ENCODE measurements at places on chromosomes 13 and 19.

DNA sequence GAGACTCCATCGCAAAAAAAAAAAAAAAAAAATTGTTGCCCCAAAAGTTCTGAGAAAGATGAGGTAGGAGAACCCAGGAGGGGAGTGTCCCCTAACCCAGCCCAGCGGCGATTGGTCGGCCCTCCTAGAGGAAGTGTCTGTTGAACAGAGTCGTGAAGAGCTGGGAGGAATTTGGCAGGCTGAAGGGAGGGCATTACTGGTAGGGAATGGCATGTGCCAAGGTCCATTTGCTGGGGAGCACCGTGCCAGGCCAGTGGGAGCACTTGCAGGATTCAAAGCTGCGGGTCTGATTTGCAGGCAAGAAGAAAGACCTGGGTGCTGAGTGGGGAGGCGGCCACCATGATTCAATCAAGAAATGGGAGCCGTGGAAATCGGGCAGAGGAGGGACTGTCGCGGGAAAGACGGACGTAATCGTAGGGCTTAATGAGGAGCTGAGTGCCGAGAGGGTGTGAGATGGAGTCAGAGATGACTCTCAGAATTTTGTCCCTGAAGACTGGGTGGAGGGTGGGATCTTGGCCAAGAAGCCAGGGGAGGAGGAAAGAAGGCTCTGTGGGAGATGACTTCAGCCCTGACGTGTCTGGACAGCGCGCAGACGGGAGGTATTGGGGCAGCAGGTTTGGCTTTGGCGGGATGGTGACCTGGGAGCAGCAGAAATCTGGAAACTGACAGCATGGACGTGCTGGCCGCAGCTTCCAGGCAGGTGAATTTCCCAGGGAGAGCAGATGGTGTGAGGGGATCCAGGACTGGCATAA lies 15.4 kb downstream of the CERS4 start:
- no peak for DNase-seq

GRCh38 chr19:38892841-38893240 lies 6.6 kb downstream of the SIRT2 start:
- DNase-seq = no peak

- DNase-seq = no peak
Measured at GRCh38 chr13:92994056-92994455, 232.6 kb upstream of the GPC6 start.

GRCh38 chr19:44570984-44571684 lies 41.7 kb upstream of the CEACAM20 start:
- DNase-seq = no peak

GRCh38 chr13:97700306-97700848 lies 253.1 kb upstream of the IPO5 start:
- no peak for DNase-seq

DNA sequence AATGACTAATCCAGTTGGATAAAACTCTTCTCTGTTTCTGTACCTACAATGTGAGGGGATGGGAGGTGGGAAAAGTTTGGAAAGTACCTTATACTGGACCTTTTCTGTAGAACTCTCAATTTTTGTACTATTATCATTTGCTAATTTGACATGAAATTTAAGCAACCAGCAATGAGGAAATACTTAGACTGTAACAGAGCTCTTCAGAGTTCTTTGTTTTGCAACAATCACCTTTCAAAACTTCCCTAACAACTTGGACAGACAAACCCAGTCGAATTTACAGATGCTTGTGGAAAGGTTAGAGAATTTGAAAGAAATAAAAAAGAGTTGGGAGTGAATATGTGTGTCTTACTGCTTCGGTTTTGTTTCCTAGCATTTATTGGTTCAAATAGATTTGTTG lies 16.8 kb downstream of the KBTBD7 start:
- DNase-seq = no peak

DNA sequence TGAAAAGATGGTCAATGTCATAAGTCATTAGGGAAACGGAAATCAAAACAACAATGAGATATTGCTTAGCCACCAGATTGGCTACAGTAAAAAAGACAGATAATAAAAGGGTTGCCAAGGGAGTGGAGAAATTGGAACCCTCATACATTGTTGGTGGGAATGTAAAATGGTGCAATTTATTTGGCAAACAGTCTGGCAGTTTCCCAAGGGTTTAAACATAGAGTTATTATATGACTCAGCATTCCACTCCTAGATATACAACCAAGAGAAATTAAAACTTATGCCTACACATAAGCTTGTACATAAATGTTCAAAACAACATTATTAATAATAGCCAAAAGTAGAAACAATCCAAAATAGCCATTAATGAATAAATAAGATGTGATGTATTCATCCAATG lies 9.9 kb upstream of the ZNF227 start:
- DNase-seq = no peak

DNA sequence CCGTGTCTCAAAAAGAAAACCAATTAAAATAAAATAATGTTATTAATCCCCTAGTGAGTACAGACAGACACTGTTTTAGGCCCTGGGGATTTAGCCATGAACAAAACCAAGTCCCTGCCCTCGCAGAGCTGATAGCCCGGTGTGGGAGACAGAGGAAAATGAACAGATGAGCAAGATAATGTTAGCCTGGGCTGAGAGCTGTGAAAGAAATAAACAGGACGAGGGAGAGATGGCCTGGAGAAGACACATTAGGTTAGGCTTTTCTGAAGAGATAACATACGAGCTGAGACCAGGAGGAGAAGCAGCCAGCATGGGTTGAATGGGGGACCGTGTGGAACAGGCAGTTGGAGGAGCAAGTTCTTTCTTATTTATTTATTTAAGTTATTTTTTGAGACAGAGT lies 9.0 kb downstream of the RELB start:
- no peak for DNase-seq

GRCh38 chr19:18730885-18731513 lies 47.5 kb downstream of the CRTC1 start:
- no peak for DNase-seq

DNA sequence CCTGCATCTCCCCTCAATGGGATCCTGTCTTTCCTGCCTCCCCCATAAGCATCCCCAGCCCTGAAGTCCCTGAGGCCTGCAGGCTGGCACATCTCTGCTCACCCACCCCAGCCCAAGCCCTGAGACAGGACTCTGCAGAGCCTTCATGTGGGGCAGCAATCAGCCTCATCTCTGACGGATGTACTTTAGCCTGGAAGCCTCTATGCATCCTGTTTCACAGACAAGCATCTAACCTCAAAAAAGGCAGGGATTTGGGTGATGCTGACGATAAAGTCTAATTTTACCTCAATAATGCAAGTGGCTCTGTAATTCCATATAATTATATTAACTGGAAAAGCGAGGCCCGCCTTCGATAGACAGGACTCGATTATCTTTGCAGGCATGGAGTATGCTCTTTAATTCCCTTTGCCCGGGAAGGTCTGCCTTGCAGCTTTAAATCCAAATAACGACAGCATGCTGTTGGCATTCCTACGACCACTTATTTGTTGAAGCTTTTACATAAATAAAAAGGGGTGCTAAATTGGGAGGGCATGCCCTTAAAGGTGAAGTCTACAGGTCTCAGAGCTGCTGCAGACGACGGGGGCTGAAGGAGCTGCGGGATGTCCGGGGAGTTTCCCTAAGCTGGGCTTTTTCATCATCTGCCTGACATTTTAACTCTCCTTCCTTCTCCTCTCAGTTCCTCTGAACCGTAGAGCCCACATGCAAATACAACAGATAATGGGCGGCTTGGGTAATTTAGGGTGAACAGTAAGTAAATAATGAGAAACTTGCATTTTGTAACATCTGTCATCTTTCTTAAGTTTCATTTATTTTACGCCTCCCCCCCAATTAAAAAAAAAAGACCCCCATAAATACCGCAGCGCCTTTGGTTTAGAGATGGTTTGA lies 211.5 kb downstream of the URI1 start:
- no peak for DNase-seq

DNA sequence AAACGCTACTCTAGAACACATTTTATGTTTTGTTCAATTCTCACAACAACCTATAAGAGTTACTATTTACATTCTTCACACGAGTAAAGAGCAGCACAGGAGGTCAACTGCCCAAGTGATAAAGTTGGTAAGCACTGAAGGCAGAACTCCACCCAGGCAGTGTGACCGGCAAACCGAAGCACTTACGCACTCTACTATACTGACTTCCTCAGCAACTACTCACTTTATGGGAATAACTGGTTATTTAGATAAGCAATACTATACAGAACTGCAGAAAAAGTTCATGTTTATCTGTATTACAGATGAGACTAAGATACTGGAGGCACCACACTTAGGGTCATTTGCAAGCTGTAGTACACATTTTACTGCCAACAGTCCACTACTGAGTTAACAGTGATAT lies 28.8 kb downstream of the FOXO1 start:
- DNase-seq = no peak

GRCh38 chr19:7772752-7773291 lies 9.8 kb downstream of the CLEC4M start:
- DNase-seq = no peak
